ENCODE measurements at places on chromosomes 5 and 9.

DNA sequence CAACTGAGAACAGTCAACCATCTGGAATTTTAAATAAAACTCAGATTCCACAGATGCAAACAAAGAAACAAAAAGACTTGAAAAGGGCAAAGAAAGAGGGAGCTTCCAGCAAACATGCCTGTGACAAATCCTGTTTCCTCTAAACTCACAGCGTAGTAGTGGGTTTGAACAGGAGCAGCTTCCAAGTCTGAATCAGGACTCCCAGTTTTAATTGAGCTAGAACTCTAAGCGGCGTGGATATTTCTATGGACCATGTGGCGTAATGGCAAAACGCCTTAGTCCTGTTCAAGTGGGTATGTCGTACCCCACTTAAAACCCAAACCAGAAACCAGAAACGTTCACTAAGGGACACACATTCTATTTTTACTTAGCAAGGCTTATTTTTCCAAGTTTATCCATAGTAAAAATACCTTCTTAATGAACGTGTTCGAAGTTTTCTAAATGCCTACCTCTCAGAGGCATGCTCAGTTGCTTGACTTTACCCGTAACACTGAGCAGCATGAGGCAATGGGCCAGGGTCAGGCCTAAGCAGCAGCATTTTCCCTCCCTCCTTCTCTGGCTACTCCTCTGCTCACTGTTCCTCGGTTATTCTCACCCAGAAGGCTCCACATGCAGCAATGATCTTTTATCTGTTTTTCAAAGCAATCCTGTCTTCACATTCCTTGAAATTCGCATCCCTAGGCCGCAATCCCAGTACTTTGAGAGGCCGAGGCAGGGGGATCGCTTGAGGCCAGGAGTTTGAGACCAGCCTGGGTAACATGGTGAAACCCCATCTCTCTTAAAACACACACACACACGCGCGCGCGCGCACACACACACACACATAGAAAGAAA is 77.9 kb downstream of the FNBP1 start:
- DNase-seq = no peak

- peak; percentile 6 for DNase-seq
Observed at GRCh38 chr9:36007316-36007708, 29.4 kb upstream of the RECK start.

DNA sequence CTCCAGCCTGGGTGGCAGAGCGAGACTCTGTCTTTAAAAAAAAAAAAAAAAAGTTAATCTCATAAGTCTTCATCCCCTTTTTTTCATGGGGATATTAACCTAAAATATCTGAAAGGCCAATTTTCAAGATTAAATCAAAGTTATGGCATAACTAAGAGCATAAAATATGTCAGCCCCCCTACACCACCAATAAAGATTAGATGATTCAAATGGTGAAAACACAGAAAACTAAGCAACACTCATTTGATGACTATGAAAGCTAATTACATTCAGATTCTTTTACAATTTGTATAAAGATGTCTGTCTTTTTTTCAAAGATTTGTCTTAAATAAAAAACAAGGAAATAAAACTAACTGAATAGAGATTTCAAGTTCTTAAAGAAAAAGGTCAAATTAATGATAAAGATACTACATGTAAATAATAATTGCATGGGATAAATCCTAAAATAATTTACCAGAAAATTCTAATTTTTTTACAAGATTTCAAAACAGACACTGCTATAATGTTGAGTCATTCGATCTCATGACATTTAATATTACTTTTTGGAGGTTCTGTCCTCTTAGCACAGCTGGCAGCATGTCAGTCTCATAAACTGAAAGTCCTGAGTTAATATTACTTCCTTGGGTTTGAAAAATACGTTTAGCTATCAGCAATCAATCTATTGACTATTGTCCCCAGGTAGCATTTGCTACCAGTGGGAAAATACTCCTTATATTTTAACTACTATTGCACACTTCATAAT is 112.9 kb downstream of the KIAA0825 start:
- no peak for DNase-seq

- DNase-seq = no peak
Observed at GRCh38 chr5:178201221-178201926, 3.0 kb upstream of the HNRNPAB start.

DNA sequence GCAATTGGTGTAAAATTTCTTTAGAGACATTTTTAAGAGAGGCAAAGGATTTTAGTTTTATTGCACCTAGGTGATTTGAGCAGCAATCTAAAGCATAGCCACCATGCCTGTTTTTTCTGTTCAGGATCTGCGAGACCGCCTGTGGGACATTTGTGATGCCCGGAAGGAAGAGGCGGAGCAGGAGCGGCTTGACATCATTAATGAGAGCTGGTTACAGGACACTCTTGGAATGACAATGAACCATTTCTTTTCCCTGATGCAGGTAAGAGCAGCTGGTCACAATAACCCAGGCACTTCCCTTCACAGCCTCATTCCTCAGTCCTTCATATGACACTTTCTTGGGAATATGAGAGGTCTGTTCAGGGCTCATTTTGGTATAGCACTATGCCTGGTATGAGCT is 103.2 kb upstream of the IL7R start:
- no peak for DNase-seq

GRCh38 chr5:173534031-173534430 is 82.4 kb downstream of the BOD1 start:
- DNase-seq = no peak

GRCh38 chr9:128434340-128434739 is 13.7 kb downstream of the CERCAM start:
- no peak for DNase-seq

- no peak for DNase-seq
Observed at GRCh38 chr5:107597803-107598202, 72.9 kb downstream of the EFNA5 start.

GRCh38 chr5:76219636-76220035 is 136.5 kb downstream of the SV2C start:
- DNase-seq = no peak

- DNase-seq = no peak
Observed at GRCh38 chr5:67495072-67495471, 298.5 kb upstream of the CD180 start.

GRCh38 chr5:142634216-142635011 is 51.5 kb downstream of the FGF1 start:
- DNase-seq = no peak

DNA sequence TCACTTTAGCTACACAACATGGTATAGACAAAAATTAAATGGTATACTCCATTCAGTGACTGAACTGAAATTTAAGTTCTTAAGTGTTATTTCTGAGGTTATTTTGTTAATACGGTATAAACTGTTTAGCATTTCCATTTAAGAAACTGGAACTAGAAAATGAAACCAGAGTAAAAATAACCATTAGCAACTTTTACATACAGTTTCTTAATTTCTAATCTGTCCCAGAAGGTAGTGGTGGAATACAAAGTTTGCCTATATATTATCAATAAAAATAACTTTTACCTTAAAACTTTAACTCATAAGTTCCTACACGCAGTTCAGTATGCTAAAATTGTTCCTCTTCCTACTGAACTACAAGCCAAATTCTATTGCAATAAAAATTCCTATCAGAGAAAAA is 10.3 kb downstream of the GOLPH3 start:
- no peak for DNase-seq

DNA sequence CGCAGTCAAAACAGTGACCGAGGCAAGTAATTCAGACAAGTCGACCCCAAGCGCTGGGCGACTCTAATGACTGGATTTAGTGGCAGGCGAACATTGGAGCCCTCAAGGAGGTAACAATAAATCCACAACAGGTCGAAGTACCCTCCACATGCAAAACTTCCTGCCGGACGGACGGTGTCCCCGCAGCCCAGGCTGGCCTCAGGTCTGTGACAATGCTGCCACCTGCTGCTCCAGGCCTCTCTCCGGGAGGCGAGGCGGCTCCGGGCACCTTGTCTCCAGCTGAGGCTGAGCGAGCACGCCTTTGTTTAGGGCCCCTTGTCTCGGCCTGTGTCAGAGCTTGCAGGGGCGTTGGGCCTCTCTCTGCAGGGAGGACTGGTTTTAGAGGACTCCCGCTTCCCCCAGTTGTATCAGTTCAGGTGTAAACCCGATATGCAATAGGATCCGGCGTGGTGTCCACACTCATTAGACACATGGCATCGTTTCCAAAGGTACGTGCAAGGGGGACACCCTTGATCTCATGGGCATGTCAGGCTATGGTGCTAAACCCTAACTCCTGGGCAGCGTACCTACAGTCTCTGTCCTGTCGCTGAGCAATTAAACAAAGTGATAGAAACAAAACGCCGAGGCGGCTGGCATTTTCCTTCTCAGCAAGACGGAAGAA is 628.0 kb upstream of the ADAMTS16 start:
- no peak for DNase-seq

DNA sequence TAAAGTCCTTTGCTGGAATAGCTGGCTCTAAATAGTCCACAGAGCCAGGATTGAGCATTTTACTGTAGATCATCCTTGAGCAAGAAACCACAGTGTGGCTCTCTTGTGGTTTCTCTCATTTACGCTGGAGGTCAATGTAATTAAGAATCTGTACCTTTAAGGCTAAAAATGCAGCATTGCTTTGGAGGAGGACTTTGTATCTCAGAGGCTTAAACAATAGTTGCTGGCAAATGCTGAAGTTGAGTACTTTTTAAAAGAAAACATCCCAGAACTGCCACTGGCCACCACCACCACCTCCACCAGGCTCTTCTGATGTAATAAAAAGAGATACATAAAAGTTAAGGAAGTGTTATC is 177.3 kb upstream of the ADAMTSL1 start:
- DNase-seq = no peak

- DNase-seq = no peak
Observed at GRCh38 chr9:12922224-12922866, 147.5 kb downstream of the LURAP1L start.

DNA sequence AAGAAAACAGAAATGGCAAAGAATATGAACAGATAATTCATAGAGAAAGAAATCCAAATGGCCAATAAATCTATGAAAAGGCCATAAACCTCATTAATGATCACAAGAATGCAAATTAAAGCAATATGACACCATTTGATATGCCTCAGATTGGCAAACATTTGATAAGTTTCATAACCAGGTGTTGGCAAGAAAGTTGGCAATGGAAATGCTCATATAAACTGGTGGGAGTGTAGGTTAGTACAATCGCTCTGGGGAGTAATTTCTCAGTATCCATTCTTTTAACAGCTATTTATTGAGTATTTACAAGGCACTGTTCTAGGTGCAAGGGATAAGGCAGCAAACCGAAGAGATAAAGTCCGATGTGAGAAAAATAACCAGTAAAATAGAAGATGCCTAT is 154.5 kb downstream of the TTLL11 start:
- DNase-seq = no peak

DNA sequence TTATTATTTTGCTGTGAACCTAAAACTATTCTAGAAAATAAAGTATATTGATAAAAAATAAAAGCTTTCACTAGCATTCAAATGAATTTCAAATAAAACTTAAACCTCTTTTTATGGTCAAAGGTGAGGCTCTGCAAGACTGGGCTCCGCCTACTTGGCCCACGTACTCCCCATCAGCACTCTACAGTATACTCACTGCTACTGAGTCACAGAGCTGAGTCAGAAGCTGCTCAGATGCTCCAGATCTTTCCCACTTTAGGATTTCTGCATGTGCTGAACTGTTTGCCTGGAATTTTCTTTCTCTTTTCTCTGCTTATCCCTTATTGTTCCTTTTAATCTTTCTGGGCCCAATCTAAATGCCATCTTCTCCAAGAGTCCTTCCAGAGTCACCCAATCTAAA is 331.9 kb upstream of the CCNG1 start:
- no peak for DNase-seq

DNA sequence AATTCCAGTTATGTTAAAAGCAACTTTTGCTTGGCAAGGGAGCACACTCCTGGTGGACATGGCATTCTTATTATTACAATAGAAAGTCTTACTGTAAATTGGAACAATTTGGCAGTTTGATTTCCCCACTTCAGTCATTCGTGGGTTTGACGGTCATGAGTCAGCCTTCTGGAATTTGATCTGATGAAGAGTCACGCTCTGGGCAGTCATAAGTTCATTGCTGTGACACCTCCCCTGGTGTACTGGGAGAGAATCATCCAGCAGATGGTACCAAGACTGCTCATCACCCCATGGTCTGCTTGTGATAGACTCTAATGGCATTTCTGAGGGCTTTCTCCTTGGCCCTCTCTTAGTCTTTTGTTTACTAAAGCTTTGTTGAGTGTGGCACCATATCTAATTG is 53.8 kb downstream of the GLRA1 start:
- no peak for DNase-seq

- no peak for DNase-seq
Observed at GRCh38 chr9:75128535-75128934, 40.2 kb downstream of the OSTF1 start.

DNA sequence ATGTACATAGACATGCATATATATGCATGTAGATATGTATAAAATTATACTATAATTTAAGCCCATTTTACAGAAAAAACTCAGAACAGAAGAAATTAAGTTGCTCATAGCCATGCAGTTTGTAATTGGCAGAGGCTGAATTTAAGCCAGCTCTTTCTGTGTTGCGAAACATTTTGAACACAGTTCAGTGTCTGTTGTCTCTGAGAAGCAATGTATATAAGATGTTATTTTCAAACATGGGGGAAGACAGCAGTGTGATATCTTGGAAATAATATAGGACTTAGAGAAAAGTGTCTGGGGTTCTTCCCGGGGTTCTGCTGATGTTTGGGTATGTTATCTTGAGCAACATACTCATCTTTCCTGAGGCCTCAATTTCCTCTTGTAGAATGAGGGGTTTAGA is 37.6 kb downstream of the SVEP1 start:
- no peak for DNase-seq

- DNase-seq = no peak
Observed at GRCh38 chr5:67462147-67462546, 265.5 kb upstream of the CD180 start.

GRCh38 chr9:92522983-92523970 is 12.5 kb downstream of the ECM2 start:
- DNase-seq = no peak

DNA sequence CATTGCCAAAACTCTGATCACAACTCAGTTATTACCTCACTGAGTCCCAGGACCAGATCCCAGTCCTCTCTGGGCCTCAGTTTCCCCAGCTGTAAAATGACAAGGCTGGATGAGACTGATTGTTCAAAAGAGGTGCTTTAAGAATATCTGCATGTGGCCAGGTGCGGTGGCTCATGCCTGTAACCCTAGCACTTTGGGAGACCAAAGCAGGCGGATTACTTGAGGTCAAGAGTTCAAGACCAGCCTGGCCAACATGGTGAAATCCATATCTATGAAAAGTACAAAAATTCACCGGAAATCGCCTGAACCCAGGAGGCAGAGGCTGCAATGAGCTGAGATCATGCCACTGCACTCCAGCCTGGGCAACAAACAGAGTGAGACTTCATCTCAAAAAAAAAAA is 8.3 kb downstream of the ATOX1 start:
- no peak for DNase-seq

Measured in GM19239 (cell line).